Cerebellar nuclear complex (tissue), 1 donor: ENCODE measurements at places on chromosomes 2 and 18.

DNA sequence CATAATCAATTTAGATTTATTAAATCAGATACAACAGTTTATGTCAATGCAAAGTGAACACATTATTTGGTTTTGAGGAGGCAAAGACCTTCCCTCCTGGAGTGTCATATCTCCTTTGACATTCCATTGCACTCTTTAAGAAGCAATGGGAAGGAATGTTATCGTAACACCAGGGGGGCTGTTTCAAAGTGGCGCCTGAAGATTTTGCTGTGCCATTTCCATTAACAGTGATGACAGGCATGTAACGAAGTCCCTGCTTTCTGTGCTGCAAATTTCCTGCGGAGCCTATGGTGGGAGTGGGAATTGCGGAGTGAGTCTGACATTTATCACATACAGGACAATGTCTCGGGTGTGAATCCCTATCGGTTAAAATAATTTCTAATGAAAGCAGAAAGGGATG, 499.6 kb upstream of the RAB6C start:
- no peak for DNase-seq

- no peak for DNase-seq
These were observed 144.7 kb upstream of the PGAP1 start for GRCh38 chr2:197071213-197071612.

DNA sequence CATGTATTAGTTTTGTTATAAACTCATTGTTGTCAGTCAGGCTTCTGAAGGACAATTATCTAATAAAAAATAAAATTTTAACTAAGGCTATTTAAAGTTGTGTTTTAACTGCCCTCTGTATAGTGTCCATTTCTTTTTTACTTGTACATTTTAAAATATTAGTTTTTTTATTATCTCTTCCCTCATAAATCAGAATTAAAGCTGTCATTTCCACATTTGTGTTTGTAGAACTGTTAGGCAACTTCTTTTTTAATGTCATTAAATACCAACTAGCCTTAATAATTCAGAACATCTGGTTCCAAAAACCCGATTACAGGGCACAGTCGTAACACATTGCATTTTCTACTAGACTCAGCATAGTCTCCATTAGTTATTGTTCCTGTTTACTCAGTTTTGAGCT, 1749.0 kb upstream of the CELF4 start:
- DNase-seq = no peak

DNA sequence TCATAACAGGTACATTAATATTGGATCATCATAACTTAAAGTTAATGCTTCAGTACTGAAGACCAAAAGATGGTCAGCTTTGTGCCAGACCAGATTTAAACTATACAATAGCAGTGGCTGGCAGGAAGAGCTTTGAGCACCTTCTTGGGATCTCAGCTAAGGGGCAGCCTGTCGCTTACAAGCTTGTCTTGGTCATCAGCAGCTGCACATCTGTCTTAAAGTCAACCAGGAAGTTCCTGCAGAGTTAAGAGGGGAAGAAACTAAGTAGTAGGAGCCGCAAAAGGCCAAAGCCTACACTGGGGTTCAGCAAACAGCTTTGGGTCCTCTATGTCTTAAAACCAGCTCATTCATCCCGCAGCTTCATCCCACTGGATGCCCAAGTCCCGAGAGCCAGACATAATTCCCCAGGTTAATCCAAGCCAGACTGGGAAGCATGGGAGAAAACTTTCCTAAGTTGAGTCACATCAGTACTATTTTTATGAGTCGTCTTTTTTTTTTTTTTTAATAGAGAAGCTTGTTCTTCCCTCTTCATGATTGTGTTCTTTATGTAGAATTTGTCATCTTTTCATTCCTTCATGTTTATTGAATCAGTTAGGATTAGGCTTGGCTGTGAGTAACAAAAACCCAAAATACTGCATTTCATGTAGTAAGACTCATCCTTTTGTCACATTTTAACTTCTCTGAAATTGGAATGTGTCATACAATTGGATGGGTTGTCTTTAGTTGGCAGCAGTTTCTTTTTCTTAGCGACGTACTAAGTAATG, 59.3 kb downstream of the SERTAD2 start:
- no peak for DNase-seq

DNA sequence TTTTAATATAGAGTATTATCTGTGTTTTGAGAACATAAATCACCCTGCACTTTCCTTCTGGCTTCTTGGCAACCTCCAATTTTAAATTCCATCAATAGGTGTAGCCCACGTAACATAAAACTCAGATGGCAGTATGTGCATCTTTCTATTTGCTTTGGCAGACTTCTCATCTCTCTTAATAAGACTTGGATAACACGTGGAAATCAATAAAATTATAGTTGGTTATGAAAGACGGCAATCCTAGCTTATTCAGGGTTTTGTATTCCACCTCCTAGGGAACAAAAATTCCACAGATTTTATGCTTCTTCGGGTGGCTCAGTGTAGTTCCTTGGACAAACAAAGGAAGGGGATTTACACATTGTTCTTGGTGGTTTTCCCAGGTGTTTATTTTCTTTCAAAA, 299.3 kb downstream of the RND3 start:
- DNase-seq = no peak

DNA sequence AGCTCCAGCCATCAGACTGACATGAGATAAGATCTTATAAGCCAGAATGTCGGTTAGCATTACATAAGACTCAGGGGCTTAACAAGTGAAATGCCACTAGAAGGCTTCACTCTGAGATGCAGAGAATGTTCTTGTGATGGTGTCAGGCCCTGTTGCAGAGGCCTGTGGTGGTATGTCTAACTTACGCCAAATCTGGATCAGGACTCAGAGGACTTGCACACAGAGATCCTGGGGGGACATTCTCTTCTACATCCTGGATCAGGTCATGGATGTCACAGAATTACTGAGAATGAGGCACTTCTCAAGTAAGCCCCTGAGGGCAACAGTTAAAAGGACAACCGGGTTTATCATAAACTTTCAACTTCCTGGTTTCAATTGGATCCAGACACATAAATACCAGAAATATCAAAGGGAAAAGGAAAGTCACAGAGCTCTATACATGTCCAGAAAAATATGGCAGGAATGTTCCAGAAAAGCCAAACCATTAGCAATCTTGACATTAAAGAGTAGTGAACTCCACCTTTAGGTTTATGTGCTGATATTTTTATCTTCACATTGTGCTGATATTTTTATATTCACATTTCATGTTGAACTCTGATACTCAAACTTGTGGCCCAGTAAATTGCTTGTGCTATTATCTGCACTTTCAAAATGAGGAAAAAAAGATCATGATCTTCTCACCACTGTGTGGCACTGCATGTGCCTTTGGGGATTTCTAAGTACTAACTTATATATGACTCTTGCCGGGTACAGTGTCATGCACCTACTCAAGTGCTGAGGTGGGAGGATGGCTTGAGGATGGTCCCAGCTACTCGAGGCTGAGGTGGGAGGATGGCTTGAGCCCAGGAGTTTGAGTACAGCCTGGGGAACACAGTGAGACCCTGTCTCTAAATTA, 137.5 kb upstream of the RNF152 start:
- DNase-seq = no peak

DNA sequence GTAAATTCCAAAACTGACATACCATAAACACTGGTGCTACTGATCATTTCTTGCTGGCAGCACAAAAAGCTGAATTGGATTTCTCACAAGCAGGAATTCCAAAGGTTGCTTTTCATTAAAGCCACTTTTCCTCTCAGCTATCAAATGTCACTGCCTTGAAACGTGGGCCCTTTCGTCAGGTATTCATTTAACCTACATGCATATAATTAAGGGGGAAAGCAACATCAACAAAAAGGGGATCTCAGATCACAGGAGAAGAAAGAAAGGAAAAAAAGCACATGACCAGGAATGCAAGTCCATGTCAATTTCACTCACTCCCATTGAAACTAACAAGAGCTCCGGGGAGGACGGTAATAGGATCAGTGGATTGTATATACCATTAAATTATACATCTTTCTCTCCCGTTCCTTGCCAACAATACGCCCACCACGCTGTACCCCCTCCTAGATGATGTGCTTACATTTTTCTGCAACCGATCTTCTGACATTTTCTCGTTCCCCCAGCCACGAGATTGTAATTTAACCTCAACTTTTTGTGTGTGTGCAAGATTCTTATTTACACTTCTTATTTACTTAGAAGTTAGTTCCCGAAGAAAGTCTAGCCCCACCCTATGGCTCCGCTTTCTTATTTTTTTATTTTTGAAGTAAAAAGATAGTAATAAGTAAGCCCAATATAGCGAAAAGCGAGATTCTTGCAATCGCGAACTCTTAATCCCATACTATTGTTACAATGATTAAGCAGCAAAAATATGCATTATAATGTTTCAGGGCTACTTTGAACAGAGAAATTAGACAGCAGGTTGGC, 725 bp downstream of the FIGN start:
- DNase-seq = no peak

- DNase-seq = no peak
These were observed 53.3 kb downstream of the NEDD4L start for GRCh38 chr18:58097121-58097906.

DNA sequence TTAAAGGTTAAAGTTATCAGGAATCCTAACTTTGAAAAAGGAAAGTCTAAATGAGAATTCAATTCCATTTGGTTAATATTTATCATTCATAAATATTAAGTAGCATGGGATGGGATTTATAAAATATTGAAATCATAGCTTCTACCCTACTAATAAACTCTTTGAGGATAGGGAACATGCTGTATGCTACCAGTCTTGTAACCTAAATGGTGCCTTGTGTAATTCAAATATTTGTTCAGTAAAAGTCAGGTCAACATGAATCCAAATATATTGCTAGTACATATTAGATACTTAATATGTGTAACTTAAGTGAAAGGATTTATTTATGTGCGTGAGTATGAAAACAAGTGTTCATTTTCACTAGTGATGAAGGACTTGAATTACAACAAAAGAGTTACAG, 94.1 kb downstream of the CAMKMT start:
- no peak for DNase-seq

DNA sequence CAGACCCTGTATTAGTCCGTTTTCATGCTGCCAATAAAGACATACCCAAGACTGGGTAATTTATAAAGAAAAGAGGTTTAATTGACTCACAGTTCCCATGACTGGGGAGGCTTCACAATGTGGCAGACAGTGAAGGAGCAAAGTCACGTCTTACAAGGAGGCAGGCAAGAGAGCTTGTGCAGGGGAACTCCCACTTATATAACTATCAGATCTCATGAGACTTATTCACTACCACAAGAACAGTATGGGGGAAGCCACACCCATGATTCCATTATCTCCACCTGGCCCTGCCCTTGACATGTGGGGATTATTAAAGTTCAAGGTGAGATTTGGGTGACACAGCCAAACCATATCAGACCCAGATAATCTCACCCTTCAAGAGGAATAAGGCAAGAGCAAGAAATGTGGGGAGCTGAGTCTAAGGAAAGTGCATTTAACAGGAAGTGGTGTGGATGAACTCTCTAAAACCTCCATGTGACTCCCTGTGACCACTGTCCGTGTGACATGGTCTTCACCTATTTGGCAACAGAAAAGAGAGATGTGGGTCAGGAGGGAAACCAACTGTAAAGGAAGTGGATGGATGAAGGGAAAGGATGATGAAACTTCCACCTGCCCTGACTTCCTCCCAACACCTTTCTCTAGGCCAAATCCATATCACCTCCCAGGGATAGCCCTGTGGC, 110.6 kb downstream of the ATL2 start:
- no peak for DNase-seq

- DNase-seq = no peak
These were observed 50.3 kb downstream of the SH2D6 start for GRCh38 chr2:85468704-85469349.

DNA sequence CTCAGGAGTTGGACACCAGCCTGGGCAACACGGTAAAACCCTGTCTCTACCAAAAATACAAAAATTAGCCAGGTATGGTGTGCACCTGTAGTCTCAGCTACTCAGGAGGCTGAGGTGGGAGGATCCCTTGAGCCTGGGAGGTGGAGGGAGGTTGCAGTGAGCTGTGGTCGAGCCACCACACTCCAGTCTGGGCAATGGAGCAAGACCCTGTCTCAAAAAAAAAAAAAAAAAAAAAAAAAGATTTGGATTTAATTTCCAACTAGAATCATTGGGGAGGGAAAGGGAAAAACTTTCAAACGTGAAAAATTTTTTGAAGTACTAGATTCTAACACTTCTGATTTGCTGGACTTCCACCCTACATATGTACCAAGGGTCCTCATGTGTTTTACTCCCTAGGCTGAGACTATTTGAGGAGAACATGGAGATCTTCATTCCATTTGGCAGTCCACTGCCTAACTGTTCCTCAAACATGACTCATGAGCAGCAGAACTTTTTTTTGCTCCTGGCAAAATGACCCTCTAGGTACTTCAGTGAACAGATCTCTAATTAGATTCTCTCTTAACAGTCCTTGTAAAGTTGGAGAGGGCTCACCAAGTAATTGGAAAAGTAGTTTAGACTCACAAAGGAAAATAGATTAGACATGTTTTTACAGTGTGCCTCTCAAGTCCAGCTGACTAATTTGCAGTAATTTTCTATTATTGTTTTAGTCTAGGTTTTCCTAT, 267.6 kb downstream of the METTL4 start:
- DNase-seq = no peak

DNA sequence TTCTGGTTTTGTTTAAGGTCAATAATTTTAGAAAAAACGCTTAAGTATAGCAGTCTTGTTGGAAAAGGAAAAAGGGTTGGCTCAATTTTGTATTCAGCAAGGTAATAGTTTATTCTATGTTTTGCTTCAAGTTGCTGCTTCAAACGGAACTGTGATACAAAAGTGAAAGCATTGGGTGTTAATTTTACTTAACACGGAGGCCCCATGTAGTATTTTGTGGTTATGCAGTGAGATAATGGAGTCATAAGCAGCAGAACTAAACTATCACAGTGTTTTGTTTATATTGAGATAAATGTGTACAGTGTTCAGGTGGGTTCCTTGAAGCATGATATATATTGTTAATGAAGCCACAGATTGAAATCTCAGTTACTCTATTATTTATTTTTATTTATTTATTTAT, 67.0 kb upstream of the LYPD6B start:
- no peak for DNase-seq

GRCh38 chr2:238418999-238419546, 7.7 kb upstream of the ASB1 start:
- DNase-seq = no peak

GRCh38 chr2:231308219-231308618, 87.3 kb upstream of the B3GNT7 start:
- no peak for DNase-seq

- DNase-seq = no peak
These were observed 7.2 kb downstream of the SP5 start for GRCh38 chr2:170722301-170722700.

- no peak for DNase-seq
These were observed 188.0 kb upstream of the NT5C1B start for GRCh38 chr2:18777250-18777812.

DNA sequence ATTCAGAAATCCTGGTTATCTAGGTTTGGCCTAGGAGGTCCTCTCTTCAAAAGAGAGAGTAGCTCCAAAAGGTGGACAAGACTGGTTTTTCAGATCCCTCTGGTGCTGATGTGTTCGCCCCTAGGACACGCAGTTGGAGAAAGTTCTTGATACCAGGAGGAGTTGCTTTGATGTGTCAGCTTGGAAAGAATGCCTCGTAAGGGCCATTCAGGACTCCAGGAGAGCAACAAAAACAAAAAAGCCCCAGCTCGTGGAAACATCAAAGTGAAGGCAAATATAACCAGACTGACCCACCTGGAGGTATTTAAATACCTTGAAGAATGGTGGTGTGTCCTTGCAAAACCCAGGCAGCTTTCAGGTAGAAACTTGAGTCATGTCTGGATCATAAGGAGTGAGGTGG, 12.5 kb upstream of the LBH start:
- no peak for DNase-seq

- no peak for DNase-seq
These were observed 1.9 kb downstream of the CNGA3 start for GRCh38 chr2:98348066-98348561.

GRCh38 chr2:43718530-43719124, 42.4 kb upstream of the C1GALT1C1L start:
- no peak for DNase-seq
